Trophoblast cell (in vitro differentiated cells and primary cell): ENCODE measurements at places on chromosomes 2 and 18.
A peak's percentile ranks its signal among the peaks of the same experiment; 100 is the strongest.

DNA sequence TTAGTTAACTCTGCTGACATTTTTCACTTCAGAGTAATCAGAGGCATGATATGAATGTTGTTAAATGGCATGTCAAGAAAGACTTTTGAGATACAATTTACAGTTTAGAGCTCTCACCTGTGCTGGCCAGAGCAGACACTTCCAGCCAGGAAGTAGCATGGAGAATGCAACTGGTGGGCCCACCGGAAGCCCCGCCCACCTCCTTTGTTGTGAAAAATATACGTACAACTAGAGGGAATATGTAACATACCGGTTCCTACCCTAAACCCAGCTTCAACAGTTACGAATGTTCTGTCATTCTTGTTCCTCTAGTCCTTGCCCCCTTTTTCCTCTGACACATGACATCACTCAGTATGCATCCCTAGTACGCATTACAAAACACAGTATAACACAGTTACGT lies 70.2 kb upstream of the ITM2C start:
- peak; percentile 92 for DNase-seq

GRCh38 chr2:167764772-167765341 lies 482.5 kb downstream of the STK39 start:
- DNase-seq, result no peak

GRCh38 chr2:180482696-180483095 lies 475.6 kb upstream of the CWC22 start:
- no peak for DNase-seq

DNA sequence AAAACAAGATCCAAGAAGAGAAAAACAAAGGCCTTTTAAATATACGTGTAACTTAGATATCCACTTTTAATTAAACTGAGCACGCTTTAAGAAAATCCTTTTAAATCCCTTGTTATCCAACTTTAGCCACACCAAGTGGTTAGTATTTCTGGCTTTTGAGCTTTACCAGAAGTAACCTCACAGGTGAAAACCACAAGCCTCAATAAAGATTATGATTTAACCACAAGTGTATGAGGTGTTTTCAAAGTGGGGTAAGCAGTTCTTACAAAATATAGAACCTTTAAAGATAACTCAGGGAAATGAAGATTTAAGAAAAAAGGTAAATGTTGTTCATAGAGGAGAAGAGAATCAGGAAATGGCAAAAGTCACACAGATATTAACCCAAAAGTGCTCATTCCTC lies 58.4 kb upstream of the CDCA7 start:
- no peak for DNase-seq

DNA sequence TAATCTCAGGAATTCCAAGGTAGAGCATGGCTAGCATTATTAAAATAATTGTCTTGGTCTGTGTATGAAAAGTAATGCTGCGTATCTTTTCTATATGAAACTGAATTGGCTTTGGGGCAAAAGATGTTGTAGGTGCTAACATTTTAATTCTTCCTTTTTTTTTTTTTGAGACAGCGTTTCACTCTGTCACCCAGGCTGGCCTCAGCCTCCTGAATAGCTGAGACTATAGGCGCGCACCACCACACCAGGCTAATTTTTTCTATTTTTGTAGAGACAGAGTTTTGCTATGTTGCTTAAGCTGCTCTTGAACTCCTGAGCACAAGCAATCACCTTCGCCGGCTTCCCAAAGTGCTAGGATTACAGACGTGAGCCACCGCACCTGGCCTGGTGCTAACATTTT lies 172.6 kb upstream of the STON1 start:
- no peak for DNase-seq

GRCh38 chr18:42114310-42114943 lies 159.4 kb downstream of the PIK3C3 start:
- peak; percentile 40 for DNase-seq

- DNase-seq, result peak; percentile 61
These were observed 25.0 kb upstream of the COPS8 start for GRCh38 chr2:237060534-237061312.

- DNase-seq, result peak; percentile 4
These were observed 40.5 kb downstream of the CAVIN2 start for GRCh38 chr2:191806396-191806795.

- DNase-seq, result no peak
These were observed 88.5 kb downstream of the SOCS6 start for GRCh38 chr18:70377317-70377799.

DNA sequence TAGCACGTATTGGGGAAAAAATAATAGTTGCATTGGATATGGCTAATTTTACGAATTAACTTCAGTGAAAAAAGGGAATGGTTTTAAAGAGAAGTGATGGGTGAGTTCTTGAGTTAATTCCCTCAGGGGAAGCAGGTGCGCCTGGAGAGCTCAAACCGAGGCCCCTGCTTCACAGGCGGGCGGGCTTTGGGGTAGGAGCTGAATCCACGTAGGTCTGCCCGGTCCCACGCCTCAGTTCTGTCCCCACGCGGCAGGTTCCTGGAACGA lies 44.1 kb downstream of the GORASP2 start:
- DNase-seq, result no peak

GRCh38 chr2:201696151-201696659 lies 2.2 kb downstream of the MPP4 start:
- no peak for DNase-seq

GRCh38 chr18:53701697-53702096 lies 522.8 kb downstream of the MBD2 start:
- no peak for DNase-seq

- DNase-seq, result no peak
These were observed 50.6 kb downstream of the BMPR2 start for GRCh38 chr2:202426751-202427150.

DNA sequence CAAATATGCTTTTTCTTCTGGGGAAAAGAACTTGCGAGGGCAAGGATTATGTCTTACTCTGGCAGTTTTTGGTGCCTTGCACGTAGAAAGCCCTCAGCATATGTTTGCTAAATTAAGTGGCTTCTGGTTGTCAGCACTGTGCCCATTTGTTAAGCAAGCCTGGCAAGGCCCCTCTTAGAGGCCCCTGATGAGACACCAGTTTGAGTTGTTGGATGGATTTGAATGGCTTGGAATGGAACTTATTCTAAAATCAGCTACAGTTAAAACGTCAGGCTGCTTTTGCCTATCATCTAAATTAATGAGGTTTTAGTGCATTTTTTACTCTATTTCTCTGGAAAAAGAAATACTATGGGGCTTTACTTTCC lies 28.2 kb downstream of the TMEM182 start:
- no peak for DNase-seq

DNA sequence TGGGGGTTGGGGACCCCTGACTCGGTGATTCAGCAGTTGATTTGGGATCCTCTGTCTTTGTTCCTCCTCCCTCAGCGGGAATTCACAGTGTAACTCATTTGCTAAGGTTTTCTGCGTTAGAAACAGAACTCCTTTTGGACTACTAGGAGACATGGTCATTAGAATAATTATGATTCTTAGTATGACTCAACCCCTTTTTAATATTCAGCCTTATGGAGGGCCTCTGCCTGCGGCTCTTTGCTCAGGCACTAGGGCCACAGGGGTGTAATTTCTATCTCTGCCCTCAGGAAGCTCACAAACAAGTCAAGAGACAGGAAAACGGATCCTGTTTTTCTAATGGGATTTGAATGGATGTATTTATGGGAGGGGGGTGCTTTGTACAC lies 117.4 kb downstream of the SPTBN1 start:
- peak; percentile 38 for DNase-seq

GRCh38 chr2:61715506-61715905 lies 138.4 kb downstream of the FAM161A start:
- DNase-seq, result no peak

DNA sequence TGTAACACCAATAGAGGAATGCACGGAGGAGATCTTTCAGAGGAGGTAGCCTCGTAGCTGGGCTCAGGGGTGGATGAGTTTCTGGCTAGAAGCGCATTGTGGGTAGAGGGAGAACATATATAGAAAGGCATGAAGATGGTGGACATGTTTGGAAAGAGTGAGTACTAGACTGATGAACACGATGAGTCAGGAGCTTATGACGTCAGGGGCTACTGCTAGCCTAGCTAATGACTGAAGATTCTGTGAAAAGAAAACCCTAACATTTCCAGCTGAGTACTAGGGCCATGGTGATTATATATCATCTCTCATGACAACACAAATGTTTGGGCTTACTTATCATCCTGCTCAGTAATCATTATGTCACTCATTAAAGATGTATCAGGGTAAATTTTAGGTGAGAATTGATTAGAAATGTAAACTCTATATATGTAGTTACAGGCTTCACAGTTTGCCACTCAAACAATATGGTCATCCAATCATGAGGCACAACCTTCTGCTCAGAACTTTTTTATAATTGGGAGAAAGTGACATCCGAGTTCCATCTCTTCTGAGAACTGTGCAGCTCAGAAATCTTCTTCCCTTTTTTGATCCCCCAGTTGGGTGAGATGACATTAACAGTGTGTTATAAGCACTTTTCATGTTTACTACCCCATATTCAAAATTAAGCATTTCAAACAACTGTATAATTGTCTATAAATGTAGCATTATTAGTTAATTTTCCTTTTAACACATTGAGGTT lies 22.2 kb upstream of the IL1RN start:
- peak; percentile 60 for DNase-seq

GRCh38 chr18:34838669-34839068 lies 128.6 kb downstream of the DTNA start:
- no peak for DNase-seq

- DNase-seq, result no peak
These were observed 4.2 kb downstream of the TFPI start for GRCh38 chr2:187549951-187550555.

- no peak for DNase-seq
These were observed 1.4 kb downstream of the ANO7 start for GRCh38 chr2:241189856-241190201.

DNA sequence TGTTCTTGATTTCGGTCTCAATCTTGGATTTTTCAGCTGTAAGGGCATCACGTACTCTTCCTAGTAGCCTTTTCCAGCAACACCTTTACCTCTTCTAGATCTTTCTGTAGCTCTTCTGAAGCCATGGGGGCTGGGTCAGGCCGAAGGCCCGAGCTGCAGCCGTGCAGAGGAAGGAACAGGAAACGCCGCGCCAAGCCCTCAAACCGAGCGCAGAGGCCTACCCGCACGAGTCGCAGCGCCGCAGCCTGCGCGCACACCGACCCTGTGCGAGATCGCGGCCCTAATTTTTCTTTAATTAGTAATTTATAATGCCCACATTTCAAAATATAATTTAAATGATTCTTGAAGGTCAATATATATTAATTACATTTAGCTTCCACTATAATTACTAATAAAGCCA lies 483.8 kb downstream of the NUP35 start:
- DNase-seq, result no peak

DNA sequence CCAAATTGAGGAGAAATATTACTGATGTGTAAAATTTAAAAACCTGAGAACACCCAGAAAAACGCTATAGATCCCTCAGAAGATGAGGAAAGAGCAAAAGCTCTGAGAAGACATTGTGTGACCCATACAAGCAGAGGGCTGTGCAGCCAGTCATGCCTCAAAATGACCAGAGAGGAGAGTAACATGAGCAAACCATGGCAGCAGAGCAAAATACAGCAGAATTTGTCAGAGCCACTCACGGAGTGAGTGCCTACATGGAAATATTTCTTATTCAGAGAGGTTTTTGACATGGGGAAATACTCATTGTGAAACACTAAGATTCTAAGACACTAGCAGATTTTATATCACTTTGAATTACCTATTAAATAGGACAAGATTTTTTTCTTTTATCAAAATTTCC lies 96.8 kb upstream of the DNAJC10 start:
- no peak for DNase-seq

- DNase-seq, result peak; percentile 84
These were observed 38.7 kb downstream of the INPP4A start for GRCh38 chr2:98483257-98483861.

- DNase-seq, result peak; percentile 9
These were observed 568 bp downstream of the ARL5A start for GRCh38 chr2:151827564-151828142.

DNA sequence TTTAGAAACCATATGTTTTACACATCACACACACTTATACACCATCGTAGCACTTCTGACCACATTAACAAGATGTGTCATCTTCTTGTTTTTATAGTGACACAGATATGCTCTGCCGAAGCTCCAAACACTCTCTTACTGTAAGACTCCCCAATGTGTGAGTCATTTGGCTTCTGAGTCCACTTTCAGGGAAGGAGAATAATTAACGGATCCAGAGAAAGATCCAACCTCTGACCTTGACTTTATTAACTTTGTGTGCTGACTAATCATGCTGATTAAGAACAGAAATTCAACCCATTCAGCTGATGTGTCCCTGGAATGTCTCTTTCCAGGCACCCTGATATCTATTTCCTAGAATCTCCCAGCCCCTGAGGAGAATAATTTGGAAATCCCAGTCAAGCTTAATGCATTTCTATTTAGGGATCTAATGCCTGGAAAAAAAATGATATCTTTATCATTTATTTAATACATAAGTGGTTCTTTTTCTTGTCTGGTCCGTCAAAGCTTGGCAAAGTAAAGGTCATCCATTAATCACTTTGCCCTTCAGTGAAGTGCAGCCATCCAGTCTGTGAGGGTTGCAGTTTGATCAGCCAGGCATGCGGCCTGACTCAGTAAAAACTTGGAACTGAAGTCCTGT lies 615.8 kb upstream of the SYT4 start:
- no peak for DNase-seq

DNA sequence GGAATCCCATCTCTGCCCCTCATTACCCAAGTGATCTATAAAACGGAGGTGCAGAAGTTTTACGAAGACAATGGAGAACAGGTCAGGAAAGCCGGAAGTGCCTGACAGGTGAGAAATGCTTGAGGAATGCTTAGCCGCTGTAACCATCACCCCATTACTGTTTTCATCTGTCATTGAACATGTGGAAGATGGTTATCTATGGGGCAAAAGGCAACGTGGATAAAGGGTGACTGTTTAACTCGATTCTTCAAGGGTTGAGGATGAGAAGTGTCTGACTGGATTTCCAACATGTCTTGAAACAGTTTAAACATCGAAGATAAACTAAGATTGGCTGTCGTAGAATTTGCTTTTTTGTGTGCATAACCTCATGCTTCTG lies 17.3 kb downstream of the HK2 start:
- DNase-seq, result peak; percentile 82

DNA sequence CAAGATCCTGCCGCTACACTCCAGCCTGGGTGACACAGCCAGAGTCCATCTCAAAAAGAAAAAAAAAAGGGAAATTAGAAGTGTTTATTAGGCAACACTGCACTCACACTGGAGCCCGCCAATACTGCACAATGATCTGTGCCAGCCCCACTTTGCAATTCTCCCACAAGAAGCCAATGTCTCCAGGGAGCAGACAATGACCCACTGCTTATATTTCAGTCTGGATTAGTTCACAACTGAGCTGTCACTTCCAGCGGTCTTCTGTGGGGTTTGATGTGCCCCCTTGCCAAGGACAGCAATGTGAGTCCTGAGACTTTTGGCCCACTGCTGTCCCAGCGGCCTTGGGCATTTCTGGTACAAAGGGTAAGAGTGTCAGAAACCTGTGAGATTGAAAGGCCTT lies 85.6 kb upstream of the PPM1B start:
- DNase-seq, result no peak

- peak; percentile 25 for DNase-seq
These were observed 167.8 kb upstream of the FOSL2 start for GRCh38 chr2:28224648-28225472.
